ENCODE measurements at places on chromosomes 4 and X.

- peak; percentile 70 for DNase-seq
These were observed 44.5 kb downstream of the FGFRL1 start for GRCh38 chr4:1055721-1056590.

DNA sequence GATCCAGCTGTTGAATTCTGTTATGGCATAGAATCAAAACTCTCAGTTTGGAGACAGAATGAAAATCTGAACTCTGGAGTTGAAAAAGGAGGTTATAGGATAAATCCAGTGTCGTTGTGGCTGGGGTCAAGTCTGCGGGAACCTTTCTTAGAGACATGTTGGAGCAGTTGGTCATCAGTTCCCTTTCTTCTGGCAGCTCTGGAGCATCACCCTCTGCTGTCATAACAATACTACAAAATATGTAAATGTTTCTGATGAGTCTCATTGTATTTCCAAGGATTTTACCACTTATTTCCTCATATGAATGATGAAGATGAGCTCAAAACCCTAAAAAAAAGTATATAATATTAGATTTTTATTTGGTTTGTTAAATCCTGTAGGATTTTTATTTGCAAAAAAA is 7.5 kb downstream of the TLR10 start:
- no peak for DNase-seq

- no peak for DNase-seq
These were observed 199.4 kb upstream of the TRAM1L1 start for GRCh38 chr4:117284736-117285135.

DNA sequence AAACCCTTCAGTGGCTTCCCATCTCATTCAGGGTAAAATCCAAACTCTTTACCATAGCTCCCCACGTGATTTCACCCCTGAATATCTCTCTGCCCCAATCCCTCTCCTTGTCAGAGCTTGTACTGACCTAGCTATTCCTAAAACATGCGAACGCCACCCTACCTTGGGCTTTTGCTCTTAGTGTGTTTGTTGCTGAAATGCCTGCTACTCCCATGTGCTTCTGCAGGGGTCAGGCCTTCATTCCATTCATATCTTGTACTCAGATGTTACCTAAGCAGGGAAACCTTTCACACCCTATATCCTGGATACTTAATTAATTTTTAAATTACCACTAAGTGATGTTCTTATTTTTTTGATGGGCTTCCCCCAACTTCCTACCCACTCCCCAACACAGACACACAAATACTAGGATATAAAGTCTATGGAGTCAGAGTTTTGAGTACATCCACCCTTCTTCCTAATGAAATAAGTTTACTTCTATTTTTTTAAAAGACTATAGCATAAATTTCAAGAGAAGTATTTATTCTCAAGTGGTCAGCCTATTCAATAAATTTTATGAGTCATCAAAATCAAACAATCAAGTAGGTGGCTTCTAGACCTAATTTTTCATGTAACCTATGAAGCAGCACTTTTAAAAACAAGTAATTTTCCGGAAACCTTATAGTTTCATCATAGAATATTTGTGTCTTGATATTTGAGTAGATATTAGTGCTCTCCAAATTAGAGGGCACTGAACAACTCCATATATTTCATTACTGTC is 189.4 kb downstream of the RAPGEF2 start:
- no peak for DNase-seq

GRCh38 chr4:170414961-170415360 is 325.2 kb upstream of the AADAT start:
- DNase-seq: no peak
